ENCODE measurements at places on chromosomes 13 and 19.

DNA sequence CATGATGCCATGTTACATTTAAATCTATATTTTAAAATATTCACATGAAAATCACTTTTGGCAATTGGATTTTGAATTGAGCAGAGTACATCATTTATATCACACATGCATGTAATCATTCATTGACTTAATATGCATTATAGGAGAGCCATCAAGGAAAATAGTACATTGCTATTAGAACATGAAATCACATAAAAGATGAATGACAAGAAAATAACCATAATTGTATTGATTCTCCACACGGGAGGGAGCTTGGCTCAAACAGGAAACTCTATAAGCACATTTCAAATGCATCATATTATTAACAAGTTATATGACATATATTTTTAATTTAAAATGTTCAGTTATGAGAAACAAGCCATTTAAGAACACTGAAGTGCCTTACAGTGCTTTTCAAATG, 208.6 kb upstream of the PRR20A start:
- DNase-seq: no peak

GRCh38 chr13:44629465-44630183, 53.5 kb upstream of the TSC22D1 start:
- DNase-seq: peak; percentile 92

- DNase-seq: no peak
Observed at GRCh38 chr13:62626771-62627170, 1211.1 kb upstream of the PCDH20 start.

DNA sequence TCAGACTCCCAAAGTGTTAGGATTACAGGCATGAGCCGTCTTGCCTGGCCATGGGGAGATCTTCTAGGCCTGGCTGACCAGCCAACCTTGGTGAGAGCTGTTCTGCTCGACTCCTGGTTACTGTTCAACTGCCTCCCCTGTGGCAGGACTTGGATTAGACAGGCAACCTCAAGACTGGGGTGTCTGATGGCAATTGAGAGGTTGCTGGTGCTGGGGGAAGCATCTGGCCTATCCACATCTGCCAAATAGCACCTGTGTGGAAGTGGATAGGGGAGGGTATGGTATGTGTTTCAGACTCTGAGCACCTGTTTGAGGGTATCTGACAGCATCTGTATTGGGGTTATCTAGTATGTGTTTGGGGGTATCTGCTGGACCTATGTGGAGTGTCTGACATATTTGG, 44.7 kb downstream of the ARHGEF18 start:
- no peak for DNase-seq

- DNase-seq: no peak
Observed at GRCh38 chr19:41920882-41921576, 7.2 kb downstream of the ERFL start.
